Renal cortical epithelial cell (primary cell): ENCODE measurements at places on chromosomes 4 and X.

DNA sequence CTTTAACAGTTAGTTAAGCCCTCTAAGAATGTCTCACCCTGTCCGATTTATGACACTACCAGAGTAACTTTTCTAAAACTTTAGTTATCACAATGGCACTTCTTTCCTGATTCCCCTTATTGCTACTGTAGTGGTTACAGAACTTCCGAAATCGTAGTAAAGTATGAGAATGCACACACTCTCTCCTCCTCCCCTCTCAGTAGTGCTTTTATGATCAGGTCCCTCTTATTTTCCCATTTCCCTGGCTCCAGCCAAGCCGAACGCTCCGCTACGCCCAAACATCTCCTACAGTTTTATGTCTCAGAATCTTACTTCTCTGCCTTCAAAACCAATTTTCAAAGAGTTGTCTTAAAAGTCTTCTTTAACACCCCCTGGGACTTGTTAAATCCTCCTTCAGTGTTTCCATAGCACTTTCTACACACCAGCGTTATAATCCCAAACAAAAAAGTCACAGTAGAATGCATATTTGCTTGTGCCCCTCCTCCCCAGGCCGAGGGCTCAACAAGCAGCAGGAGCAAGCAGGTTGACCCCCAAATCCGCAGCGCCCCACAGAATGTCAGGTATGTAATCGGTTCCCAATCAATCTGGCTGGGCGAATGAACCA is 671 bp downstream of the HPF1 start:
- DNase-seq = no peak

DNA sequence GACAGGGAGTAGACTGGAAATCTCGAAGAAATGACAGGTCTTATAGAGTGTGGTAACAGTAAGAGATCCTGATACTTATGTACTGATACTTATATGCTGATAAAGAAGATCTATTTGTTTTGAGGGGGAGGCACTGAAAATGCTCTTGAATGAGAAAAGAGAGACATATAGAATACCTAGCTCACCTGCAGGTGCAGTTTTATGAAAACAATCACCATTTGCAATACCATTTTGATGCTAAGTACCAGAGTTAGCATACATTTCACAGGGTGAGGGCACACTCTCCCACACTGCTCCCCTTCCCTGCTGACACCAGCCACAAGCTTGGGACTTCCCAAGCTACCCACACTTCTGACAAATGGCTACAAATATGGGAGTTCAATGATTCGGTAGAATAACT is 1490.1 kb upstream of the IGFBP7 start:
- no peak for DNase-seq

- DNase-seq = no peak
Observed at GRCh38 chr4:151663109-151663508, 97.7 kb downstream of the GATB start.

GRCh38 chr4:15066140-15066539 is 63.9 kb downstream of the CPEB2 start:
- DNase-seq = no peak

- no peak for DNase-seq
Observed at GRCh38 chrX:12058087-12058486, 80.2 kb upstream of the FRMPD4 start.

DNA sequence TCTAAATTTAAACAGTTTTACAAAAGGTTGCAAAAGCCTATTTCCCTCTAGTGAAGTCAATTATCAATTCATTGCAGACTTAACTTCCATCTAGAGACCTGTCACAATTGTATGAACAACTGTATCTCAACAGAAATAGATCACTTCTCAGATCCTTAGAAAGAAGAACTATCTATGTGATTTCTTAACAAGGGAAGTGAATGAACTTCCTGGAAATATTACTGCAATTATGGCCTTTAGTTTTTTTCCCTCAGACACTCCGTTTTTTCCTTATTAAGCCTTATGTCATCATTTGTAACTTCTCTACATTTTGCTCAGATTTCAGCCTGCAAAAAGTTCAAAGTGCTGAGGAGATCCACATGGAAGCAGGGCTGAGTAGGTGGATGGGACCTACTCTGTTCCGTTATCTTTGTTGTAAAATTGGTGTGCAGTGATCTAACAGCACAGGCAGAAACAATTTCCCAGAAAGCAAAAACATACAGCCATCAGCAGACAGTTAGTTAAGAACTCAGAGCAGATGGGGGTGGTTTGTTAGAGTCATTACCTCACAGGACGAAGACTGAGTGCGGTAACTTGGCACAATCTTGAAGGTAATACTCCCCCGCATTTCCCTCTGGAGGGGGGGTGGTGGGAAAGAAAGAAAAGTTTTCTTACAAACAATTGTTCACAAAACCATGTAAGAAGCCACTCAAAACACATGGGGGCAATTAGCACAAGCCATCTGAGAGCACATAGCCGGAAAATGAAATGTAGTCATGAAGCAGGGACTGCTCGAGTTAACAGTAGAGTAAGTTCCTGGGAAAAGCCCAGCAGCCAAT is 112.3 kb downstream of the NYX start:
- DNase-seq = peak; percentile 87

GRCh38 chrX:154056770-154057241 is 37.1 kb upstream of the IRAK1 start:
- DNase-seq = peak; percentile 31

DNA sequence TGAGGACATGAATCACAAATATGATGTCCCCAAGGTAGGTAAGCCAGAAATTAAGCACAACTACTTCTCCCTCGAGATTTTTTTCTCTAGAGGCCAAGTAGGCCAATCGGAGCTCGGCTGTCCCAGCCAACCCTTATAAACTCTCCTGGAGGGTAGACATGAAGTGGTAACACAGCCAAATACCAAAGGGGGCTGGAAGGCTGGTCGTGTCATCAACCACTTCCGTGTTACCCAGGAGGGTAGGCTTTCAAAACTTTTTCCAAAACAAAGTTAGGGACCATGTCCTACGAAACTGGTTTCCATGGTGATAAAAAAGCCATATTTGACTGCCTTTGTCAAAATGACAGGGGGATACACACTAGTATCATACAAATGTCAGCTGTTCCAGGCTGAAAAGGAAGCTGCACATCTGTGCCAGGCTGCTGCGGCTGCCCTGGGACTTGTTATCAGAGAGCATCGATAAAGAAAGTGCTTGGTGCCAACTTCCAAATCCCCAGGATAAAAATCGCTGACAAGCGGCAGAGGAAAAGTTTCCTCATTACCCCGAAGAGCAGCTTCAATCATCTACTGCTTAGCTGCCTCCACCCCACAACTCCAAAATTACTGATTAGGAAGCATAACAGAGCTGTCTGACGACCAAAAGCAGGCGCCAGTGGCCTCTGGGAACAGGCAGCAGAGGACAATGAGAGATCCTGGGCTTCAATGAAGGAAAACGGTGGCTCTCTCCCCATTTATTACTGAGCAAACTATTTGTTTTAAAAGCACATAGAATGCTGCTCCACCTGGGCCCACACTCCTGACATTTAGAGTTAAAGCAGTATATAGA is 20.8 kb downstream of the BCOR start:
- no peak for DNase-seq

GRCh38 chr4:83255584-83255983 is 29.0 kb downstream of the COQ2 start:
- peak; percentile 90 for DNase-seq

DNA sequence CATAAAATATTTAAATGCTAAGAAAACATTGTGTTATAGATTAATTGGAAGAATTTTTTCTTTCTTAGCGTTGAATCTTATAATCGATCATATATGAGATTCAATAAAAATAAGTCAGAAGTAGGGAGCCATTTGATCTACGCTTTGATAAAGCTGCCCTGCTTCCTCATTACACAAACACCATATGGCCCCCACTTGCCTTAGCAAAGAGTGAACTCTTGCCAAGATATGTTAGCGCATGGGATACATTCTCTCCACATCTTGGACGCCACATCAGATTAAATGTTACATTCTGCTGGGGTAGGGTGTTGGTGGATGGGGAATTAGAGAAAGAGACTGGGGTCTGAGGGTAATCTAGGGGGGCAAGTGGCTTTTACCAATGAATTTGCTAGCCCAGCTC is 207.7 kb upstream of the MID1 start:
- no peak for DNase-seq
